ENCODE measurements at places on chromosomes 4 and X. TPM values are rescaled to one million over a fixed set of nuclear protein-coding genes. Genes with fewer than 3 reads are reported as not detected.

Gene CYBB
- total RNA-seq, result 31.0 TPM

Gene SMARCAD1
- 8.5 TPM for total RNA-seq

DNA sequence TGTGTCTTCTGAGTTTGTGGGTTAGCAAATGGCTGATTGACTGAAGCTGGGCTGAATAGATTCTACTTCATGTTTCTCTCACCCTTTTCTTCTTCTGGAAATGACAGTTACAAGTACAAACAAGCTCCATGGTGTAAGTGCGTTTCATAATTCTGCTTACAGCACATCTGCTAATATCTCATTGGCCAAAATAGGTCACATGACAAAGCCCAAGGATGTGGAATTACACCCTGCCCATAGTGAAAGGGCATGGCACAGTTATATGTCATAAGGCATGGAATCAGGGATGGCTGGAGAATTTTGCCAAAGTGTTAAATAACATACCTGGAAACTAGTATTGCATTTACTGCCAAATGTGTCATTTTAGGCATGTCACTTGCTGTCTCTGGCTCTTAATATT lies 327.2 kb downstream of the NKX6-1 start:
- H3K4me1 ChIP-seq, result no peaks in the 10 kb centered on the region
- DNase-seq, result no peak
- H3K4me3 ChIP-seq, result no peak overlapping the region
- H3K27me3 ChIP-seq, result no peaks in the 10 kb centered on the region
- H3K36me3 ChIP-seq, result no peaks in the 10 kb centered on the region
- H3K27ac ChIP-seq, result no peak overlapping the region

Gene NOX1
- not detected for total RNA-seq

GRCh38 chrX:53724872-53725271 lies 38.4 kb upstream of the HUWE1 start:
- H3K27ac ChIP-seq, result no peak overlapping the region
- no peak for DNase-seq
- no peak overlapping the region for H3K4me3 ChIP-seq
- H3K4me1 ChIP-seq, result peaks cover 3% of the 10 kb centered on the region

DNA sequence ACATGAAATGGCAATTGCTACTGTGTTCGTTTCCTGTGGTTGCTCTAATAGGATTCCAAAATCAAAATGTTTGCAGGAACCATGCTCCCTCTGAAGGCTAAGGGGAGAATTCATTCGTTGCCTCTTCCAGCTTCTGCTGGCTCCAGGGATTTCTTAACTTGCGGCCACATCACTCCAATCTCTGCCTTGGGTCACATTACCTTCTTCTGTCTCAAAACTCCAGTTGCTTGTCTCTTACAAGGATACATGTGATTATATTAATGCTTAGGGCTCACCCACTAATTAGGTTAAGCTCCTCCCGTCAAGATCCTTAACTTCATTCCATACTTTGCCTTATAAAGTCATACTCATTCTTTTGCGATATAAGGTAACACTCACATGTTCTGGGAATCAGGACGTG lies 208.4 kb downstream of the RBM46 start:
- no peak for DNase-seq
- H3K36me3 ChIP-seq, result no peaks in the 10 kb centered on the region
